ENCODE measurements at places on chromosomes 13 and 19.

- no peak for DNase-seq
These were observed 1.3 kb downstream of the FOXA3 start for GRCh38 chr19:45865269-45865948.

GRCh38 chr13:34627509-34628208 lies 314.4 kb upstream of the NBEA start:
- peak; percentile 20 for DNase-seq

GRCh38 chr19:14370169-14370939 lies 10.9 kb upstream of the ADGRE5 start:
- DNase-seq: no peak

DNA sequence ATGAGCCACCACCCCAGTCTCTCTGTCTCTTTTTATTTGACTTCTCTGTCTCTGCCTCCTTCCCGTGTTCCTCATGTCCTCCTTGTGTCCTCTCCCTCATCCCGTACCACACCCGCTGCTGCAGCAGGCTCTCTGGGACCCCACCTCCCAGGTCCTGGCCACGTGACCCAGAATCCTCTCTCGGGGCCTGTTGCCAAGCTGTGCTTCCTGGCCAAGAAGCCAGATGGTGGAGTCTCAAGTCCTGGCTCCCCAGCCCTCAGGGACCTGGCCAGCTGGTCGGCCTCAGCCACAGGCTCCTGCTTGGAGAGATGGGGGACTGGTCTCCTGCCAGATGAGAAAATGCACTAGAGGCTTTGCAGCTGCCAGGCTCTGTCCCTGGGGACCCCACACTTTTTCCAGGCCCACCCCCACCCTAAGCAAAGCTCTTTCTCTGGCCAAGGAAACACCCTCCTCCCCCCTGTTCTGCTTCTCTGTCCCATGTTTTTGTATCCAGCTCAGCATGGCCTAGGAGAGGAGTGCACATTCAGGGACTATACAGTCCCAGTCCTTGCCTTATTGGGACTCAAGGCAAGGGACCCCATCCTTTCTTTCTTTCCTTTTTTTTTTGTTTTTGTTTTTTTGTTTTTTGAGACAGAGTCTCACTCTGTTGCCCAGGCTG lies 34.3 kb upstream of the SHKBP1 start:
- peak; percentile 43 for DNase-seq

- peak; percentile 39 for DNase-seq
These were observed 31.3 kb downstream of the TINCR start for GRCh38 chr19:5536337-5536894.

DNA sequence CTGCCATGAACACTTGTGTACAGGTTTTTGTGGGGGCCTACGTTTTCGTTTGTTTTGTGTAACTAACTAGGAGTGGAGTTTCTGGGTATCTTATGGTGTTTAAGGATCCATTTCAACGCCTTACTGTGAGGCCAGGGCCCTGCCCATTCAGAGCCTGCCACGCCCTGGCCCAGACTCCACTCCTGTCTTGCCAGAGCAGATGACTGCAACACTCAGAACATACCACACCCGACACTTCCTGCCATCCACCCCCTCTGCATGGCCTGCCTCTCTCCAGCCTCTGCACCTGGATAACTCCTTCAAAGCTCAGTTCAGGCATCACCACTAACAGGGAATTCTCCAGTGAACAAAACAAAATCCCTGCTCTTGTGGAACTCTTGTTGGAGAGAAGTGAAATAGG lies 43.2 kb downstream of the RGCC start:
- no peak for DNase-seq

- no peak for DNase-seq
These were observed 75.8 kb upstream of the UBAC2 start for GRCh38 chr13:99124794-99125316.

GRCh38 chr19:40920300-40921004 lies 38.4 kb upstream of the CYP2A7 start:
- DNase-seq: no peak

DNA sequence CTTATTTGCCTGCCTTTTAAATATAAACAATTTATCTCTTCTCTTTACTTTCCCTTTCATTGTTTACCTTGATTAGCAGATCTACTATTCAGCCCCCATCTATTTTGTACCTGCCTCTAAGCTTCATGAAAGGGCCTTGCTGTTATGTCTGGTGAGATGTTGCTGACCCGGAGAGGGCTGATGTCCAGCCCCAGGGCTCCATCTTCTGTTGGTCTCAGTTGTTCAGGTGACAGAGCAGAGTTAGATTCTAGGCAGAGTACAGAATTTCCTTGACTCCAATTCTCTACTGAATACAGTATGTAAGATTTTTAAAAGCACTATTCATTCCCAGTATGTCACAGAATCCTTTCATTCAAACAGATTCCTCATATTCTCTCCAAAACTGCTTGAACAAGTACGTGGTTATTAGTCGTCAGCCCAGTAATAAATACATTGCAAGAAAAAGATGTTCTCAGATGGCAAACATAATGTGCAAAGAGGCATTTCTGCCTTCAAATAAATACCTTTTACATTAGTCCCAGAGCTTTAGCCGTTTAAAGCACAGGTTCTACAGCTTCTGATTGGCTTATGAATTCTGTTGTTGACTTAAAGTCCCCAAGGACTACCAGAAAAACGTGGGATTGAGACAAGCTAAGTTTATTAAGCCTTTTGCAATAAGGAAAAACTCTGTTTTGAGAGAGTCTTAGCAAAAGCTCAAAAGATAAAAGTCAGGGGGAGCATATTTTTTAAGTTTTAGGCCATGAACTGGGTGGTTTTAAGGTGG lies 159.1 kb downstream of the GPC5 start:
- DNase-seq: no peak

DNA sequence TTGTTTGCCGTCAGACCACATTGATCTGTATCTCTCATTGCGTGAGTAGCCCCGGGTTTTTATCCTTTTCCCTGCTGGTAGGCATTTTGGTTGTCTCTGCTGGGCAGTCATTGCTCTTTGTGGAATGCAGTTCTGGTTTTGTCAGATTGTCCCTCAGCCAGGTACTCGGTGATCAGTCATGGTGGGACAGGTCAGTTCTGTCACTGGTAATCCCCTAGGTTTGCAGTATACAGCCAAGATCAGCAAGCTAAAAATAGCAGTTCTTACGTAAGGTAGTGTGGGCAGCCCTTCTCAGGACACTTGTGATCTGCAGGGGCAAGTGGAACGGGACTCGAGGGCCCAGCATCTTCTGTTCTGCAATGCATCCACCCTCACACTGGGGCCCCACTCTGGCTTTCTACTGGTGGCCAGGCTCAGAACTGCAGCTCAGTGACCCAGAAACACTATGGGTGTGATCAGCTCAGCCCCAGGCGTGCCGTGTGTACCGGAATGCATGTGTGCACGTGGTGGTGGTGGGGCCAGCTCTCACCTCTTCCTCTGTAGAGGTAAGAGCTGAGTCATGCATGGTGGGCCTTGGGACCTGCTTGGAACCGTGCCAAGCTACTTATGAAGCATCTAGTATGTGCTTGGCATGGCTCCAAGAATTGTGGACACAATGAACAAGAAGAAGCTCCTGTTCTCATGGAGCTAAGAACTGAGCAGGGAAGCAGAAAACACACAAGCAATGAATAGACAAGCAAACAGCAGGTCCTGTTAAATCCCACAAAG lies 6.3 kb downstream of the PLEKHF1 start:
- DNase-seq: peak; percentile 10

GRCh38 chr19:12800923-12801465 lies 606 bp downstream of the PRDX2 start:
- no peak for DNase-seq

DNA sequence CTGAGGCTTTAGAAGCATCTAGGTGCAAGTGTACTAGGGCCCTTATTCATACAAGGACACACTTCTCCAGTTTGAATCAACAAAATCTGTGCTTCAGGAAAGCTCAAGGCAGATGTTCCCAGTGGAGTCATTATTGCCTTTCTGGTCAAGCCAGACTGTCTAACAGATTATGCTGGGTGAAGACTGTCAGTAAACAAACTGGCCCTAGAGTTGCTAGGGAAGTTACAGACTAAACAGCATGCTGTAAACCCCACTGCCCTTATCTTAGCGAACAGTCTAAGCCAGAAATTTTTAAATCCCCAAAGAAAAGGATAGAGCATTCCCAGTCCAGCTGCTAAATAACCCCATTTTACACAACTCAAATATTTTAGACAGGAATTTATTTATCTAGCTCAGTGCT lies 1701.3 kb upstream of the PRR20A start:
- no peak for DNase-seq

GRCh38 chr13:80116107-80116506 lies 224.8 kb downstream of the SPRY2 start:
- DNase-seq: no peak

DNA sequence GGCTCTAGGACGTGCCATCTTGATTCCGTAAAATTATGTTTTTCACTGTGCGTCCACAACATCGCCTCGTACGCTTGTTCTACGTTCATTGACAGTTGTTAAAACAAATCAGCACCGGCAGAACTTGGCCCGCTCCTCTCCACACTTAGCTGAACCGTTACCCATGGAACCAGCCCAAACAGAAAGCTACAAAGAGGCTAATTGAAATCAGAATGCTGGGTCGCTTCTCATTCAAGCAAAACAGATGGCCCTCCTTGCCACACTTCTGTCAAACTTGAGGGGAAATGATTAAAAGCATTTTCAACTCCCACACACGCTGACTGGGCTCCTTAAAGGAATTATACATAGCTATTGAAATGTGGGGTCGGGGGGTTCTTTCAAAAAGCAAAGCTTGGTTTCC lies 71.6 kb downstream of the TM9SF2 start:
- DNase-seq: no peak

DNA sequence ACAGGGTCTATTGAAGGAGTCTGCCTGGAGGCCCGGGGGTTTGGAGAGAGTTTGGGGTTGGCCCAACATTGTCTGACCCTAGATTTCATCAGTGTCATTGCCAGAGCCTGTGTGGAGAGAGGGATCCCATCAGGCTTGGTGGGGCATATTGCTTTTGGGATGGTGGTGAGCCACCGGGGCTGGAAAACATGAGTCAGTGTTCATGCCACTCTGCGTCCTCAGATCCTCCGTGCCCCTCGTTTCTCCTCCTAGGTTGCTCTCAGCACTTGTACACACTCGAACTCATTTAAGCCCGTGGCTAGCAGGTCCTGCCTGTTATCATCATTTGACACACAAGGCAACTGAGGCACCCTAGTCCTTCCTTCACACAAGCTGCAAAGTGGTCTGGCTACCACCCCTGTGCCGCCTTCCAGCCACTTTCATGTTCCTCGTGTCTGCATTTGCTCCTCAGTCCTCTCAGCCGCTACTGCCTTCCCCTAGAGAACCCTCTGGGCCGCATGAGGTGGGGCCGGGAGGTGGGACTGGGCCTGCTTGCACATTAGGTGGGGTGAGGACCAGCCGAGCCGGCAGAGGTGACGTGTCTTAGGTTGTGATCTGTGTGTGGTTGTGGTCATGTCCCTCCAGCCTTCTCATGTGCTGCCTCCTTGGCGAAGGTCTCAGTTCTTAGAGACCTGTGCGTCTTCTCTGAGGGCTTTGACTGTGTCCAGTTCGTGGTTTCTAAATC lies 3.6 kb downstream of the NACC1 start:
- DNase-seq: no peak

DNA sequence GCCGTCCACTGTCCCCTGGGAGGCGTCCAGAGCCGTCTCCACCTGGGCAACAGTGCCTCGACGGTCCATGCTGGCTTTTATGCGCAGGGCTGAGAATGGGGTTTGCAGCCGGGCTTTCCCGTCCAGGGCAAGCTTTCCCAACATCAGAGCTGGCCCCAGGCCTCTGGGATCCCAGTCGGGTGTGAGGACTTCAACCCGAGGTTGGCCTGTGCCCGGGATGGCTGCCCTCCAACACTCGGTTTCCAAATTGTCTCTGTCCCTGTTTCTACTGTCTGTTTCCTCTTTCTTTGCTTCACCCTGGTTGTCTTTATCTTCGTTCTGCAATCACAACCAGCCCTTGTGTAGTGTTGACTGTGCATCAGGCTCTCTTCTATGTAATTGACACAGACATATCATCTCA lies at the start of gene IFNL4:
TSS of gene IFNL4 (minus strand) at position 51 of the 400 bp plus-strand sequence.
- DNase-seq: no peak

Measured in NCI-H1105 treated with DMSO at 0.1 percent for 48 hours (cell line).